Sciatic nerve (tissue), 2 donors: ENCODE measurements at places on chromosomes 16 and 17. TPM values are rescaled to one million over a fixed set of nuclear protein-coding genes. Genes with fewer than 3 reads are reported as not detected.
A peak's percentile ranks its signal among the peaks of the same experiment; 100 is the strongest.

Gene DHRS11
- 5.4 TPM for total RNA-seq

Gene SULT1A4
- 3.3 TPM for total RNA-seq

Gene SSTR5
- not detected for total RNA-seq

Gene OR1E1
- total RNA-seq: not detected

Gene CCL3
- 39.9 TPM for total RNA-seq

Gene P2RX5
- 1.8 TPM for total RNA-seq

Gene GOSR1
- 60.5 TPM for total RNA-seq

DNA sequence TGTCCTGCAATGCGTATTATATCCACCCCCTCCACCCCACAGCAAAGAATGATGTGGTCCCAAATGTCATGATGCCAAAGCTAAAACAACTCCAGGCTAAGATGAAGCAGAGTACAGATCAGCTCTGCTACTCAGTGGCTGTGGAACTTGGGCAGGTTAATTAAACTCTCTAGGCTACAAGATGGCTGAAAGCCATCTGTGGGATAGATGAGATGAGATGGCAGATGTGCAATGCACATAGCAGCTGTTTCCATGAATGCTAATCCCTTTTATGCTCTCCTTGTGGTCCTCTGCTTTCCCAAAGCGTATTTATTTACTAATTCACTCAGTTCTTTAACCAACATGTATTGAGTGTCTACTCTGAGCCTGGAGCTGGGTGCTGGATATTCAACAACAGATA is 114.4 kb downstream of the GRIN2A start:
- no peak for DNase-seq

DNA sequence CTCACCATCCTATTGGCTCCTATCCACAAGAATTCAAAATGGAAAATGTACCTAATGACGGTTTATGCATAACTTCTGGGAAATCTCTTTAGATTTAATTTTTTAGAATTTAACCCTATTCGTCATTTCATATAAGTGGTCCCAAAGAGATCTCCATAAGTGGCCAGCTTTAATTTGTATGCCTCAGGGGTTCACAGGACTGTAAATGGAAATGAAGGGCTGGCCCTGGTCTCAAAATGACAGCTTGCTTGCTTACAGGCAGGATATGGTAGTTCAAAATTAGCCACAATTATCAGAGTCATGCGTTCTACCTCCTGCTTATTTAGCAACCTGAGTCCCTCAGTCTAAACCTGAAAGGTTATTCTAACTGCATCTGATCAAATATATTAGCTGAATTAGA is 6.6 kb upstream of the NACA2 start:
- no peak for DNase-seq

- DNase-seq: peak; percentile 44
These were observed 37.1 kb downstream of the TNFRSF13B start for GRCh38 chr17:16934836-16935235.

- peak; percentile 87 for DNase-seq
These were observed 13.0 kb downstream of the ENGASE start for GRCh38 chr17:79087428-79088143.

DNA sequence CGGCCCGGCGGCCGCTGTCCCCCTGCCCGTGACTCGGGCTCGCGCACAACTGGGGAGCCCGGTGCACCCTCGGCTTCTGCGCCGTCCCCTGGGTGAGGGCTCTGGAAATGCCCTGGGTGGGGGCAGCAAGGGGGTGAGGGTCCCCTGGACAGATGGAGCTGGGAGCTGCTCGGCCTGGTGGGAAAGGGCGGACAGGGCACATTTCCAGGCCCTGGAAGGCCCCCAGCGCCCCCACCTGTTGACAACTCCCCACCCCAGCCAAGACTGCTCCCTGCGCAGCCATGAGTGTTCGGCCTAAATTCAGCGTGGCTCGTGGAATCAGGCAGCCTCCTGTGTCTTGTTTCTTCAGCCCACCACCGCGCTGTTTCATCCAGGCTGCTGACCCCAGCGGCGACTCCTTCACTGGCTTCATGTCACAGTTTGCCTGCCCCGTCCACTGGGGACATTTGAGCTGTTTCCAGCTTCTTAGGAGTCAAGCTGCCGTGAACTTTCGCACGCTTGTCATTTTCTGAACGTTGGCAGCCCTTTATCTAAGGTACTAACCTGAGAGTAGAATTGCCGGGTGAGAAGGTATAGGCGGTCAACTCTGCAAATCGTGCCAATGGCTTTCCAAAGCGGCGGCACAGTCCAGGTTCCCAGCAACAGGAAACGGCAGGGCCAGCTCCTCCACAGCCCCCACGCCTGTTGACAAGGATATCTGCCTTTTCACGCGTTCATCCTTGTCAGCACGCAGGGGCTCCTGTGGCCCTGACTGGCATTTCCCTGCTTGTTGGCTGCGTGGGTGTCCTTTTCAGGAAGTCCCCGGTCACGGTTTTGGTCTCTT is 895 bp downstream of the UTS2R start:
- DNase-seq: no peak

DNA sequence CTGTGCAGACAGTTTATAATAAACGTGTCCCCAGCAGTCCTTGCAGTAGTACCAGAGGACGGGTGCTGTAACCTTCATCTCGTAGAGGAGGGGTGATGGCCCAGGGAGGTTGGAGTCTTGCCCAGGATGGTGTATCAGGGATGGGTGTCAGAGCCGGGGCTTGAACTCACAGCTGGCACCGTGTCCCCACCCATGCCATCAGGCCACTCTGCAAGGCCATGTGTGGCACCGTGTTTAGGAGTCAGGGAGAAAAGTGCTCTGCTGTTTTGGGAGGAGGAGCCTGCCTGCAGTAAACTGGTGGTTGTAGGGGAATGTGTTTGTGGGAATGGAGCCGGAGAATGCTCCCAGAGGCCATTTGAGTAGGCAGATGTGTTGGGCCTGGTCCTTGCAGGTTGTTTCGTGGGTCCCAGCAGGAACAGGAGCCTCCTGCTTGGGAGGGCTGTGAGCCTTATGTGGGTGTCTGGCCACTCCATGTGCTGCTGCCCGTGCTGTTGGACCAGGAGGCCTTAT is 1.7 kb downstream of the ADORA2B start:
- no peak for DNase-seq

DNA sequence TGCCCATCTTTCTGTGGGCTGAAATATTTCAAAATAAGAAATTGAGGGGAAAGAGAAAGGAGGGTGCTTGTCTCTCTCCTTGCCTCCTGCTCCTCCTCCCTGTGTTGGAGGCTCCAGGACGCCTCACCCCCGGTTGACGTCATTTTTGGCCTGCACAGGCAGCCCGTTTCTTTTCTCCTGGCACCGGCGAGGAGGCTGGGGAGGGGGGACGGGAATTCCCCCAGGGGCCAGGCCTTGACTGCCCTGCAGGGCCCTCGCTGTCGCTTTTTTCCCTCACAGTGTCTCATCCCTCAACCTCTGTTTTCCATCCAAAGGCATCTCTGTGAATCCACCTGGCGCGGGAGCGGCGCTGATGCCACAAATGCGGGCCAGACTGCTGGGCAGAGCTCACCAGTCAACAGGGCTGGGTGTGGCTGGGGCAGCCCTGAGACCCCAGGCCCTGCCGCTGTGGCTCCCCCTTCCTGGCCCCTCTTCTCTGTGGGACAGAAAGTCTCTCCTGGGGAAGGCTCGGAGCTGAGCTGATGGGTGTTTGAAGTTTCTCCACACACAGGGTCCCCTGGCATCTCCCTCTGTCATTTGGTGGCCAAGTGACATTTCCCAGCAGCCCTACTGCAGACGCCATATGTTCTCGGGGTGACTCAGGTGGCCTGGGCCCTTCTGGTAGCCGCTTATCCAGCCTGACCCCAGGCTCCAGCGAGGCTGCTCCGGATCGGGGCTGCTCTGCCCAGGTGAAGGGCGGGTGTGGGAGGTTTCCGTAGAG is 16.0 kb downstream of the CENPX start:
- no peak for DNase-seq

GRCh38 chr17:47789611-47790561 is 31.7 kb downstream of the OSBPL7 start:
- DNase-seq: peak; percentile 73

DNA sequence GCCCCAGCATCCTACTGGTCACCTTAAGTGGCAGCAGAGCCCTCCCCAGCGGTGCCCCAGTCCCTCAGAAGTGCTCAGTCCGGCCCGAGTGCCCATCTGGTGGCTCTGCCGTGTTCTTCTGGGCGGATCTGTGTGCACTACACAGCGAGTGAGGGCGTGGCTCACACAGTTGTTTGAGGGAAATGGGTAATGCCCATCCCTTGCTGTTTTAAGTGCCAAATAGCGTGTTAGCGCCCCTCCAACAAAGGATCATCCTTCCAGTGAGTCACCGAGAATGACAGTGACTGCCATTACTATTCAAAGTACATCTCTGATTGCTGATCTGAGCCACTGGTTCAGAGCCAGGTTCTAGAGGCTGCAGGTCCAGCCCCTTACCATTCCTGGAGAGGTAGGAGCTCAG is 152.0 kb downstream of the LGALS9B start:
- DNase-seq: no peak

DNA sequence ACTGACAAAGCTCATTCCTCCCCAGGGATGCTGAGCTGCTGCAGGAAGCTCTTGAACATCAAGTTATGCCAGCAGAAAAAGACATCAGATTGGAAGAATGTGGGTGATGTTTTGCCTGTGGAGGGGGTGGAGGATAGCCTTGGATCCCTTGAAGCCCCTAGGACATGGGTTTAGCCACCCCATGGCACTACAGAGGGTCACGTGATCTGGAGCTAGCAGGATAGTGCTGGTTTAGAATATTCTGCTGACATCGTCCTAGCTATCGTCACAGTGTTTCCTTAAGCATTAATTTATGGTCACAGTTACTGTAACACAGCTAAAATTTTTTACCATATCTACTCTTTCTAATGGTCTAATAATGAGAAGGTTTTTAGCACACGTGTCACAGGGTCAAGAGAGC is 20.2 kb upstream of the MON1B start:
- no peak for DNase-seq

DNA sequence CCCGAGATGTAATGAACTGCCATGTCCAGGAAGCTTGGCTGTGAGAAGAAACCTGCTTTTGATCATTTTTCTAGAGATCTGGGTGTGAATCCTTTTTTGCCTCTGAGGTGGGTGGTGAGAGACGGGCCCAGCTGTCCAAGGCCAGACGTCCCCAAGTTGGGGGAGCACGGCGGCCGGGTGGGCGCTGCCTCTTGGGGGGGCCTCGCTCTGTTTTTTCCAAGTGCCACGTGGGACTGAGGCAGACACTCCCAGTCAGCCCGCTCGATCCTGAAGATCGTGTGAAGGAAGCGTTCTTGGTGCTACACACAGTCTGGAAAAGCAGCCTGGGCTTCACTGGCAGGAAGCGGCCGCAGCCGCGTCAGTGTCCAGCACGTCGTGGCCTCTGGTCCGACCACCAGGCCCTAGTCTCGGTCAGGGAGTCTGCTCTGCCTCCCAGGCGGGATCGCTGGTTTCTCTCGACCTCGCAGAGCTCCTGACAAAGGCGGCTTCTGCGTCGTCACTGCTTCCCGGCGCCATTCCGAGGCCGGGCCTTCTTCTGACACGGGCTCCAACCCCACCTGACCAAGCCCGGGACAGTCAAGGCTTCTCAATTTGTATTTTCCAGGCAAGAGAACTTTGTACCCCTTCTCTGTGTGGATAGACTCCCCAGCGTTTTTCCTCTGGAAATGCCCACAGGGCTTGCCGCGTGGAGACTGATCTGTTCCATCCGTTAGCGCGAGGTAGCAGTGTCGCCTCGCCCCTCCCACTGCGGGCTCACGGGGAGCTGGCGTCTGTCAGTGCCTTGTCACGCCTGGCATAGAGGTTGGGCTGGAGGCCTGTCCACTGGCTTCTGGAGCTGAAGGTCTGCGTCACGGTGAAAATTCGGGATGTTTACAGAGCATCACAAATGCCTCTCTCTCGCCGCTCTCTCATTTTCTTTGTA is 12.4 kb downstream of the PRSS27 start:
- no peak for DNase-seq

GRCh38 chr17:82553210-82553930 is 33.8 kb downstream of the FOXK2 start:
- DNase-seq: no peak

GRCh38 chr16:11737713-11738112 is 4.9 kb downstream of the TXNDC11 start:
- DNase-seq: no peak

- no peak for DNase-seq
These were observed 14.5 kb downstream of the IL34 start for GRCh38 chr16:70660672-70661350.

DNA sequence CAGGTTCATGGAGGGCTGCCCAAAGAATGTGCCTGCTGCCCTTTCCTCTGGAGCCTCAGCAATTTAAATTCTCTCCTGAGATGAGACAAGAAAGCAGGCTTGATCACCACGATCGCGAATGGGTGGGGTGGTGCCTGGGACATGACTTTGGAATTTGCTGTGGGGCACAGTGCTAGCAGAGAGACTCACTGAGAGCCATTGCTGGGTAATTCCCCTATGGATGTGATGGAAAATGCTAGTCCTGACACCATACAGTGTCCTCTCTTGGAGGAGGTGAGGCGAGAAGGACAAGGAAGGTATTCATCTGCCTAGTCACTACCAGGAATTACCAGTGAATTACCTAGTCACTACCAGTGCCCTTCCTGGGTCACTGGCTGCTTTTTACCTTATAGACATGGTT is 15.5 kb downstream of the FAM20A start:
- DNase-seq: no peak

DNA sequence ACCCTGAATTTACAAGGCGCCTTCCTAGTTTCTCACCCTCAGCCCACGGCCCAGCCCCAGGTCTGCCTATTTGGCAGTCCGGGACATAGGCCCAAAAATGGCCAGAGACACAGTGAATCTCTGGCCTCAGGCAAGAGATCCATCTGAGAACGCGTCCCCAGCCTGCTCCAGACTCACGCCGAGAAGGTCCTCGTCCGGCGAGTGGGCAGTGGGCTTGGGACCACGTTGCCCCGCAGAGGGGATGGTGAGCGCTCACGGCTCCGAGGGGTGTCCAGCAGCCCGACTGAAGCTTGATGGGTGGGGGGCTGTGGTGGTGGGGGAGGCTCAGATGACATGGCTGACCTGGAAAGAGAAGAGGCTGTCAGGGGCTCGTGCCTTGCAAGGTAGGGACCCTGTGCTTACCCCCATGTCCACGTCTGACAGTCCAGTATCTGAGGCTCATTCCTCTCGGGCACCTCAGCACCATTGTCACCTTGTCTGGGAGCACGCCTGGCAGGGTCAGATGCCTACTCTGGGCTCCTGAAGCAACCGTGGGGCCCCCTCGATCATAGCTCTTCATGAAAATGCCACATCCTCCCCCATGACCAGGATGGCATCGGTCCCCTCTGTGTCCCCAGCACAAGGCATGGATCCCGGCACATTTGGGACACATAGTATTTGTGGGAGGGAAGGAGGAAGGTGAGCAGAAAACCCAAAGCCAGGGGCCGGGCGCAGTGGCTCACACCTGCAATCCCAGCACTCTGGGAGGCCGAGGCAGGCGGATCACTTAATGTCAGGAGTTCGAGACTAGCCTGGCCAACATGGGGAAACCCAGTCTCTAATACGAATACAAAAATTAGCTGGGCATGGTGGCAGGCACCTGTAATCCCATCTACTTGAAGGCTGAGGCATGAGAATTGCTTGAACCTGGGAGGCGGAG is 9.6 kb downstream of the CARHSP1 start:
- peak; percentile 57 for DNase-seq

- DNase-seq: peak; percentile 86
These were observed at the start of gene MVP for GRCh38 chr16:29820271-29820701. TSS of gene MVP (plus strand) at chr16:29820462. CDS start at chr16:29830550, 10,088 bp downstream.
